ENCODE measurements at places on chromosomes 11 and 22. TPM values are rescaled to one million over a fixed set of nuclear protein-coding genes. Genes with fewer than 3 reads are reported as not detected.

Gene KCNQ1
- 2.1 TPM for total RNA-seq

Gene DUSP8
- 0.23 TPM for total RNA-seq

Gene NFAM1
- 2.8 TPM for total RNA-seq

Gene SYT13
- 0.50 TPM for total RNA-seq

Gene CLNS1A
- 41.3 TPM for total RNA-seq

Gene MMP27
- not detected for total RNA-seq

Gene SNRPD3
- 37.7 TPM for total RNA-seq

Gene TSGA10IP
- not detected for total RNA-seq

Gene CDKN1C
- total RNA-seq, result 8.4 TPM

Gene GGT1
- 166 TPM for total RNA-seq

Gene PHOX2A
- total RNA-seq, result not detected

Gene RAPSN
- total RNA-seq, result 0.68 TPM

All from left lobe of liver (tissue), 2 donors.